ENCODE measurements at places on chromosomes 1 and 21.

DNA sequence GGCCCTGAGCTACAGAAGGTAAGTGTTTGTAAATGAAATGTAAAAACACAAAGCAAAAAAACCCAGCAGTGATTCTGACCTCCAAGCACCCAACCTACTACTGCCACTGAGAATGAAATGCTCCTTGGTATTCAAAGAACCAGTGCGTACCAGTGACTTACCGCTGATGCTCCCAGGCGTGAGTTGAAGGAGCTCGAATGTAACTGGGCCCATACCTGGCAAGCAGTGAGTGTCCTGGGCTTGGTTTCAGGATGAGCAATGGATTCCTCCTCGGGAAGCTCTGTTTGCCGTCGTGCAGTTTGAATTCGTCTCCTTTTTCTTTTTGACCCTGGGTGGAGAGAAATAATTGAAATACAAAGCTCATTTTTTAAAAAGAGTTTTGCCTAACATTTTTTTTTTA lies 121.9 kb downstream of the ATG4C start:
- DNase-seq, result no peak

- no peak for DNase-seq
These were observed 74.6 kb downstream of the RUNX3 start for GRCh38 chr1:24855474-24855873.

DNA sequence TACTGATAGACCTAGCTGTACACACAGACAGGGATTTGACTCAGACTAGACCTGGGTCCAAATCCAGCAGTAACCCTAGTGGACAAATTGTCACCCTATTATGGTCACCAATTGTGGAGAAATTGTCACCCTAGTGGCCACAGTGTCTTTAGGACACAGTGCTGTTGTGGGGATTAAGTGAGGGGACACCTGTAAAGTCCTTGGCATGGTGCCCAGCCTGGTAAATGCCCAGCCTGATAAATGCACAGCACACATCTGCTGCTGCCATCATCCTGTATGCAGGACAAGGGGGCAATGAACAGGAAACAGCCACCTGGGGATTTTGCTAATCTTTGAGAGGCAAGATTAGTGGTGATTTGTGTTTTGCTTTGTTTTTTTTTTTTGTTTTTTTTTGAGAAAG lies 2.3 kb downstream of the TMEM61 start:
- DNase-seq, result no peak

DNA sequence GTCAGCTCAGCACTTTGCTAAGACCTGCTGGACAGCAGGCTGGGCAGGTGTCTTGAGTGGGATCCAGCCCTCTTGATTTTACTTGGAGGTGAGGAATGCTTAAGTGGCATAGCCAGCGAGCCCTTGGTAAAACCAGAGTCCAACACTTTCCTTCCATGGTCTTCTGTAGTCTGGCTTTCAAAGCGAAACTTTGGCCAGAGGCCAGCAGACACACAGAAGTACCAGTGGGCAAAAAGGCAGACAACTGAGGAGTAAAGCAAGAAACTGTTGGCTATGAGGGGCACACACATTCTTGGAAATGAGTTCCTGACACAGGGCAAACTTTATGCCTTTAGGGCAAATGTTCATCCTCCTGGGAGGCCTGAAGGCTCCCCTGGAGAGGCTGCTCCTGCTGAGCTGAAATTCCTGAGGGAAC lies 281.0 kb upstream of the POU3F1 start:
- no peak for DNase-seq

GRCh38 chr1:175591083-175591743 lies 152.2 kb downstream of the TNR start:
- no peak for DNase-seq

GRCh38 chr1:42422737-42423136 lies 33.1 kb downstream of the ZMYND12 start:
- DNase-seq, result no peak

DNA sequence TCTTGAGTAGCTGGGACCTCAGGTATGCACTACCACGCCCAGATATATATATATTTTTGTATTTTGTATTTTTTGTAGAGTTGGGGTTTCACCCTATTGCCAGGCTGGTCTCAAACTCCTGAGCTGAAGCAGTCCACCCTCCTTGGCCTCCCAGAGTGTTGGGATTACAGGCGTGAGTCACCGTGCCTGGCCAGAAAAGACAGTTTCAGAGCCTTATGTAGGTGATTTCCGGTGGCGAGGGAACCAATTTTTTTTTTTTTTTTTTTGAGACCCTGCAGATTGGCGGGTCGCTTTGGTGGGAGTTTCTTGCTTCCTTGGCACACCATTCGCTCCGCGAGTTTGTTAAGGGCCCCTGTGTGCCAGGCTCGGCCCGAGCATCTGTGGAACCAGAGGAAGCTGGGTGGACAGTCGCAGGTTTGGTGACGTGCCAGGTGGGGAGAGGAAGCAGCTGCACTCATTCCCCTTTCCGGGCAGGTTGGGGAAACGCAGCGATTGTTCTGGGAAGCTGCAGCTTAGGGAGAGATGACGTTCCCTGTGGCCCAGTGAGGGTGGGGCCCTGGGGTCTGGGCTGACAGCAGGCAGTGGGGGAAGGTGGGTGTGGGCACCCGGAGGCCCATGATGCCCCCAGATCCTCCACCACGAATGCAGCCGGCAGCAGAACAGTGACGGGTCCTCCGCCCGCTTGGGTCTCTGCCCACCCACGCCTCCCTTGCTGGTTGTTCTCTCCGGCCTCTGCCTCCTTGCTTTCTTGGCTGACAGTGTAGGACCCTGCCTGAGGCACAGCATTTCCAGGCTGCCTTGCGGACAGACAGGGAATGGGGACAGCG lies 25.1 kb downstream of the SPSB1 start:
- peak; percentile 14 for DNase-seq

GRCh38 chr1:159958719-159959380 lies 4.8 kb upstream of the SLAMF9 start:
- DNase-seq, result no peak

DNA sequence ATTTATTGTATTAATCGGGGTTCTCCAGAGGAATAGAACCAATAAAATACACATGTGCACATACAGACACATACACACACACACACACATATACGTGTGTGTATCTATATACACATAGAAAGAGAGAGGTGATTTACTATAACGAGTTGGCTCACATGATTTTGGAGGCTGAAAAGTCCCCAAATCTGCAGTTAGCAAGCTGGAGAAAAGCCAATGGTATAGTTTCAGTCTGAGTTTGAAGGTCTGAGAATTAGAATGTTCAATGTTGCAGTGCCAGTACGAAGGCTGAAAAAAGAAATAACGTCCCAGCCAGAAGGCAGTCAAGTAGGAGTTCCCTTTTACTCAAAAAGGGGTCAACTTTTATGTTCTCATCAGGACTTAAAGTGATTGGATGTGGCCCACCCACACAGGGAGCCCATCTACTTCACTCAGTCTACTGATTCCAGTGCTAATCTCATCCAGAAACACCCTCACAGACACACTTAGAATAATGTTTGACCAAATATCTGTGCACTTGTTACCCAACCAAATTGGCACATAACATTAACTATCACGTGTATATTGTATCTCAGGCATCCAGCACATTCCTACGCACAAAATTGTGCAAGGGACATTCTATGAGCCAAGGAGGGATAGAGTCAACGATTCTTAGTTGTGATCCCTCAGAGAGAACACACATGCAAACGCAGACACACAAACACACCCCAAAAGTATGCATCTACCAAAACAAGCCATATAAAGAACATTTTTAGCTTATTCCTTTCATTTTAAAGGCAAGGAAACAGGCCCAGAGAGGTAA lies 195.5 kb upstream of the DUSP10 start:
- no peak for DNase-seq

DNA sequence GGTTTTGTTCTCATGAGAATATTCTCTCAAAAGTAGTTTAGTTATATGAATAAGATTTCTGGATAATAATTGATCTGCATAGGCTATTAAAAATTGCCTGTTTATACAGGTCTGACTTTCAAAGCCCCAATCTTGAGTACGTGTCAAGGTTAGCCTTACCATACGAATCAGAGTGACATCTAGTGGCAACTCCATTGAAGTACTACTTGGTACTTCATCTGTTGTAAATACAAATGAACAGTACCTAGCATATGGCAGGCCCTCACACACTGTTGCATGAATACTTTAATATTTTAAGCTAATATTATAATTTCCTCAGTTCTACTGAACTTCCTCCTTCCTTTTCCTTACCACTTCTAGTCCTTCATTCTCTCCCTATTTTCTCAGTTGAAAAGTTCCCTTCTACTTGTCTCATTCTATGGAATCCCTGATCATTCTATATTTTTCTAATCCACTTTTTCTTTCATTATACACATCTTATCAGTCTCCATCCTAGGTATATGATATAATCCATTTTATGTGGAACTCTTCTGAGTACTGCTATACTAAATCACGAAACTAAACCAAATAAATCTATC lies 101.2 kb downstream of the AKT3 start:
- DNase-seq, result no peak
